CMK (cell line): ENCODE measurements at places on chromosomes 16 and 17.

GRCh38 chr17:16339959-16340358 lies 13.3 kb downstream of the CENPV start:
- no peak for DNase-seq

- DNase-seq, result no peak
Measured at GRCh38 chr17:63350364-63350763, 95.7 kb downstream of the CYB561 start.

DNA sequence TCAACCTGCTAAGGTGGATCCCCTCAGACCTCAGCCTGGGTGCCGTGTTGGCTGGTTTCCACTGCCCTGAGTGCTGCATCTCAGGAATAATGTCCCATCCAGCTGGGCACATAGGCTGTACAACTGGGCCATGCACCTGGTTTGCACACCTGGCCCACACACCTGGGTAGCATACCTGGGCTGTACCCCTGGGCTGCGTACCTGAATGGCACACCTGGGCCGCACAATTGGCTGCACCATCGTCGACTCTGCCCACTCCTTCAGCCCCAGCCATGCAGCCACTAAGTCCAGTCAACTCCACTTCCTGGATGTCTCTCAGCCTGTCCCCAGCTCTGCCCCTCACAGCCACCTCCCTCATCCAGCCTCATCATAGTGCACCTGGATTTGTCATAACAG lies 7.9 kb downstream of the SLC5A10 start:
- DNase-seq, result no peak

- DNase-seq, result peak; percentile 64
Measured at GRCh38 chr16:30628628-30629540, 18.7 kb upstream of the ZNF689 start.

DNA sequence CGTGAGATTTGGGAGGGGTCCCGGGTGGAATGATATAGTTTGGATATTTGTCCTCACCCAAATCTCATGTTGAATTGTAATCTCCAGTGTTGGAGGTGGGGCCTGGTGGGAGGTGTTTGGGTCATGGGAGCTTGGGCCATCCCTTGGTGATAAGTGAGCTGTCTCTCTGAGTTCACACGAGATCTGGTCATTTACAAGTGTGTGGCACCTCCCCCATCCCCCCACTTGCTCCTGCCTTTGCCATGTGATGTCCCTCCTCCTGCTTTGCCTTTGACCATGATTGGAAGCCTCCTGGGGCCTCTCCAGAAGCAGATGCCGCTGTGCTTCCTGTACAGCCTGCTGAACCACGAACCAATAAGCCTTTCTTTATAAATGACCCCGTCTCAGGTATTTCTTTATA lies 21.3 kb upstream of the BAIAP2 start:
- DNase-seq, result no peak

DNA sequence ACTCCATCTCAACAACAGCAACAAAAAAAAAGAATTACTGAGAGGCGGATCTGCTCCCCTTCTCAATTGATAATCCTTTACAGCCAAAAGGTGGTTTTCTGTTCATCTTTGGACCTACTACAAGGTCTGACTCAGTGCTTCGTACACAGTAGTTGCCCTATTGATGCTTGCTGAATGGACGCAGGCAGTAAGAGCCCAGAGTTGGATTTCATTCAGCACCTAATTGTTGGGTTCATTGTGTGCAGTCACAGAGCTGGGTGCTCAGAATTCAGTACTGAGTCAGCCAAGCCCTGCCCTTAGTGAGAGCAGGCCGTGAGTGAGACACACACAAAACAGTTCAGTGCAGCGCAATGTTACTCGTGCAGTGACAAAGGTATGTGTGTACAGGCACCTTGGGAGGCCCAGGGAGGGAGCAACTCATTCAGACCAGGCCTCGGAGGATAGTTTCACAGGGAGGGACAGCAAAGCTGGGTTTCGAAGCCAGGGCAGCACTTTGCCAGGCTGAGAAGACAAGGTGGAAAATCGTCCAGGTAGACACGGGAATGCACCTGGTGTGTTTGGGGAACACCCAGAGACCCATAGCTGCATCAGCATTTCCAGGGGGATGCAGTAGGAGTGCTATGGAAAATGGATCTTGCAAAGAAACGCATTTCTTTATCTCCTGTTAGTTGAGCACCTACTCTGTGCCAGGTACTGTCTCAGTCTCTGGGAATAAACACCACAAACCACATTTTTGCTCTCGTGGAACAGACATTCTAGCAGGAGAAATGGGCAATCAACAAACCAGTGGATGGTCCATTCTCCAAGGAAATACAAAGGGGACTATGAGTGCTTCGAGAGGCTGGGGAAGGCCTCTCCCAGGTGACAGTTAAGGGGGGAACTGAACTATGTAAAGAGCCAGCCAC lies 18.1 kb upstream of the KRT17 start:
- no peak for DNase-seq

DNA sequence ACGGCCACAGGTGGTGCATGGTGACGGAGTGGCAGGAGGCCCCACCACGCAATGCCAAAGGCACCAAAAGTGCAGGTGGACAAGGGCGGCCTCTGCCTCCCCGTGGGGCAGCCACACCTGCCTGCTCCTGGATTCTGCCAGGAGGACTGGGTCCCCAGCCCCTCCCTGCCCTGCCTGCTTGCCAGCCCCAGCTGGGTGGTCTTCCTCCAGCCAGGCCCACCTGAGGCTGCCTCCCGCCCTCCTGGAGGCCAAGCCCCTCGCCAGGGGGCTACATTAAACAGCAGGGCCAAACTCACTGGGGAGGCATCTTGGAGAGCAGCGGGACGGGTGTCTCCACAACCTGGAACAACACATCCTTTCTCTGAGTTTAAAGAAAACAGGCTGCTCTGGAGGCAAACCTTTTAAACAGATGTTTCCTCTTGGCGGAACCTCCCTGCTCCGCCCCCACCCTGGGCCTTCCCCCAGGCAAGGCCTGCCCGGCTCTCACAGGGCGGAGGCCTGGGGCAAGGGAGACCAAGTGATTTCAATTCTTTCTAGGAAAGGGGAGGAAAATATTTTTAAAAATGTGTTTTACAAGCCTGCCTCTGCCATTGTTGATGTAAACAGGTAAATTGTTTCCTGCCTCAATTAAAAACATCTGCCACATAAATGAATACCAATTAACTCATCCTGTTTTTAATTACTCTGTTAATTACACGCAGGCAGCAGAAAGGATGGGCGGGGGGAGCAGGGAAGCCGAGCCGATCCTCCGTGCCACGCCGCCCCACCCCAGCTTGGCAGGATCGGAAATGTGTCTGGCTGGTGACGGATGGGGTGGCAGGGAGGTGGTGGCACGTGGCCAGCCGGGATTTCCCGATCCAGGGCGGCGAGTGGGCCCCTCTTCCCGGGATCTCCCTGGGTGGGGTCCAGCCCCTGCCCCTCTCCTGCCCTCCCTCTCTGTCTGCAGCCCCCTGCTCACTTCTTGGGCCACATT lies 54.4 kb upstream of the PABPN1L start:
- no peak for DNase-seq

DNA sequence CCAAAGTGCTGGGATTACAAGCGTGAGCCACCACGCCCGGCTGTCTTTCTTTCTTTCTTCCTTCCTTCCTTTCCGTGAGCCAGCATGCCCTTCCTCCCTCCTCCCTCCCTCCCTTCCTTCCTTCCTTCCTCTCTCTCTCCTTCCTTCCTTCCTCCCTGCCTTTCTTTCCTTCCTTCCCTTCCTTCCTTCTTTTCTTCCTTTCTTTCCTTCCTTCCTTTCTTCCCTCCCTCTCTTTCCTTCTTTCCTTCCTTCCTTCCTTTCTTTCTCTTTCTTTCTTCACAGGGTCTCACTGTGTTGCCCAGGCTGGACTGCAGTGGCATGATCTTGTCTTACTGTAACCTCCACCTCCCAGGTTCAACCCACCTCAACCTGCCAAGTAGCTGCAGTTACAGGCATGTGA lies 50.7 kb upstream of the PLCG2 start:
- no peak for DNase-seq

DNA sequence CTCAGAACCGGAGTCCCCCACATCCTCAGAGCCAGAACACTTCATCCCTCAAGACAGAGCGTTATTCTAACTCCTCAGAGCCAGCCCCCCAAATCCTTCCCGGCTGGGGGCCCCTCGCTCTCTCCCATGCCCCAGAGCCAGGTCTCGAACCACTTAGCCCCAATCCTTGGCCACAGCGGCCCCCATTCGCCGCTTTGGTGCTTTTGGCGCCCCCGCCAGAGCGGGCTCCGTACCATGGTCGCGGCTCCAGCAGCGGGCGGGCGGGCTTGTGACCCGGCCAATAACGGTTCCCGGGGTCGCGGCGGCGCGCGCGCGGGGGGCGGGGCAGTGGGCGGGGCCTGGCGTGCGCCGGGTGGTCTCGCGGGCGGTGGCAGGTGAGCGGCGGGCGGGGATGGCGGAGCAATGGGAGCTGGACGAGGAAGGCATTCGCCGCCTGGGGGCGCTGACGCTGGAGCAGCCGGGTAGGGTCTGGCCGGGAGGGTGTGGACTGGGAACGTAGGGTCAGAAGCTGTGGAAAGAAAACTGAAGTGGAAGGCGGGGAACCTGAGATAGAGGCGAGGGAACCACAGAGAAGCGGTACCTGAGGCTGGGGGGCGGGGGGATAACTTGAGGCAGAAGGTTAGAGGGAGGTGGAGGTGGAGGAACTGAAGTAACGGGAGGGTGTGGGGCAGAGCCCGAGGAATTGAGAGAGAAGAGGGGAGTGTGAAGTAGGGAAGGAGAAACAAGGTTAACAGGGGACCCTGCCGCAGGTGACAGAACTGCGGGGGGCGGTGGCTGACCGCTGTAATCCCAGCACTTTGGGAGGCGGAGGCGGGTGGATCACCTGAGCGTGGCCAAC lies at the start of the genes KCTD19 and LRRC36:
KCTD19 (minus strand) TSS at position 270 of the 838 bp plus-strand sequence; CDS start at position 236, 34 bp downstream.
LRRC36 (plus strand) TSS at position 344 of the 838 bp plus-strand sequence; CDS start at position 392, 48 bp downstream.
- no peak for DNase-seq

DNA sequence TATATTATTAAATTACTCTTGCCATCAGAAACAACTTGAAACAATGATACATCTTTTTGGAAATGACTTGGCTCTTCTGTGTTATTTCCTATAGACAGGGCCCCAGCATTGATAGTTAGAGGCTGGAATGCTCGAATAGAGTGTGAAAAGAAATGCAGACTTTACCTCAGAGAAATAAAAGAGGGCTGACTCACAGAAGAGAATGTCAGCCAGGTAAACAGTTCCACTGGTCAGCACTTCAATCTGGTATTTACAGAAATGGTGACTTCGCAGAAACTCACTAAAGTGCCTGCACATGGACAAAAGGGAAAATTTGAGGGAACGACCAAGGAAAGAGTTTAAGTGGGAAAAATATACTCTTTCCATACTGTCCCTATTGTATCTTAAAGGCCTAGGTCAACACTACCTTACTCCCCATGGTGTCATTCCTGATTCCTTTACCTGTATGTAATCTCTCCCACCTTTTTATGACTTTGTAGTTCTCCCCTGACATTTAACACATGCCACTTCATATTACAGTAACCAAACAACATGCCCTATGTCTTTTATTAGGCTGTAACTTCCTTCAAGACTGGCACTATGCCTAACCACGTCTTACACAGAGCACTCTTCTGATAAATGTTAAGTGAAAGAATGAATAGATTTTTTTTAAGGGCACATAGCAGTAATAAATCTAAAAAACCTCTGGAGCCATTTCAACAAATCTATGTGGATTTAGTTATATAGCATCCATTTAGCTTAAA lies 36.7 kb downstream of the AKAP10 start:
- DNase-seq, result no peak

- DNase-seq, result peak; percentile 99
Measured at GRCh38 chr16:27203507-27204311, at the start of gene KDM8. TSS of gene KDM8 (plus strand) at chr16:27203526. CDS start at chr16:27210124, 6,598 bp downstream.

GRCh38 chr16:67286441-67287235 lies 7.3 kb downstream of the PLEKHG4 start:
- DNase-seq, result no peak

GRCh38 chr16:48317614-48318315 lies 67.4 kb downstream of the SIAH1 start:
- DNase-seq, result peak; percentile 30

DNA sequence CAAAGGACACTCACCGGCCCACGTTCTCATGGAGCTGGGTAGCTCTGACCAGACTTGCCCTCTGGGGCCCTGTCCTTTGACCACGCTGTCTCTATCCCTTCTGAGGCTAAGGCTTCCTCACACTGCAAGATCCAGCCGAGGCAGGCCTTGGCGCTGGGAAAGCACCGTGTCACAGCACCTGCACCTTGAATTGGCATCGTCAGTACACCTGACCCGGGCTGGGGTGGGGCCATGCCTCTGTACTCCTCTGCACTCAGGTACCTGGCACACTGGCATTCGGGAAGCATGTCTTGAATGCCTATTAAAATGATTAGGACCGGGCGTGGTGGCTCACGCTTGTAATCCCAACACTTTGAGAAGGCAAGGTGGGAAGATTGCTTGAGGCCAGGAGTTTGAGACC lies 6.0 kb downstream of the TBC1D24 start:
- no peak for DNase-seq

DNA sequence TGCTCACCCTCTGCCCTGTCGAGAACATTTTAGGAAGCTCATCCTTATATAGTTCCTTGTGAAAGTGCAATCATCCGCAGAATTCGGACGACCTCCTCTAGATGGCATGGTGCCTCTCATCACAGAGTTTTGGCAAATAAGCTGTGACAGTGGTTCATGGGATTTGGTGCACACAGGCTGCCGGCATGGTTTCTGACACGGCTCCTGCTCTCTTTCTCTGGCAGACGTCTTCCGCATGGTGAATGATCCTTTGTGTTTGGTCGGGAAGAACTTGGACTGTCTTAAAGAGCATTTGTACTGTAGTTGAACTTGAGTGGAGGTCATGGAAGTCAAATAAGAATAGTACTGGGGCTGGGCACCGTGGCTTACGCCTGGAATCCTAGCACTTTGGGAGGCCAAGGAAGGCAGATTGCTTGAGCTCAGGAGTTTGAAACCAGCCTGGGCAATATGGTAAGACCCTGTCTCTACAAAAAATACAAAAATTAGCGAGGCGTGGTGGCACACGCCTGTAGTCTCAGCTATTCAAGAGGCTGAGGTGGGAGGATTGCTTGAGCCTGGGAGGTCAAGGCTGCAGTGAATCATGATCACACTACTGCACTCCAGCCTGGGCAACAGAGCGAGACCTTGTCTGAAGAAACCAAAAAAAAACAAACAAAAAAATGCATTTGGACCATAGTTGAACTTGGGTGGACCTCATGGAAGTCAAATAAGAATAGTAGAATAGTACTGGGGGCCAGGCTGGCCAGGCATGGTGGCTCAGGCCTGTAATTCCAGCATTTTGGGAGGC lies 34.7 kb upstream of the NAT9 start:
- DNase-seq, result no peak

DNA sequence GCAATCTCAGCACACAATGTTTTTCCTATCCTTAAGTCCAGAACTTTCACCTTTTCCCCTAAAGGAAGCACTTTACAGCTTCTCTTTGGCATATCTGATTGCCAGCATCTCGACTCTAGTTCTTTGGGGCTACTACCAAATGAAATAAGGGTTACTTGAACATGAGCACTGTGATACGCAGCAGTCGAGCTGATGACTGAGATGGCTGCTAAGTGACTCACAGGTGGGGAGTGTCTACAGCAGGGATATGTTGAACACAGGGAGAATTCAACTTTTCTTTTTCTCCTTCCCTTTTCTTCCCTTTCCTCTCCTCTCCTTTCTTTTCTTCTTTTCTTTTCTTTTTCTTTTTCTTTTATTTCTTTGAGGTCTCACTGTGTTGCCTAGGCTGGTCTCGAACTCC lies 334.8 kb downstream of the MAF start:
- no peak for DNase-seq
